ENCODE measurements at places on chromosomes 12 and 14.

DNA sequence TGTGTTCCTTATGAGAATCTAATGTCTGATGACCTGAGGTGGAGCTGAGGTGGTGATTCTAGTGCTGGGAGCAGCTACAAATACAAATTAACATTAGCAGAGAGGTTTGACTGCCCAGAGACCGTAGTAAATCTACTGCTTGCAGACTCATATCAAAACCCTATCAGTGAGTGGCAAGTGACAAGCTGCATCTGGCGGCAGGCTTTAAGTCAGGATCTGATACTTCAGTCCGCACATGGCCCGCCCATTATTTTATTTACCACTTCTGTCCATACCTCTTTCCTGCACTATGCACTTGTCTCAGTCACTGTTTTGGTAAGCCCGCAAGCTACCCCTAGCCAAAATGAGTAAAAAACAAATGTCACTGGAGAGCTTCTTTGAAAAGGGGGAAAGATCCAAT lies 11.4 kb downstream of the CEP128 start:
- DNase-seq, result peak; percentile 16

- DNase-seq, result peak; percentile 39
These were observed 34.3 kb upstream of the TXNRD1 start for GRCh38 chr12:104181313-104181712.

GRCh38 chr14:75229661-75230139 lies 48.9 kb upstream of the FOS start:
- DNase-seq, result no peak

- no peak for DNase-seq
These were observed 269.9 kb downstream of the RPL10L start for GRCh38 chr14:46381674-46382073.

DNA sequence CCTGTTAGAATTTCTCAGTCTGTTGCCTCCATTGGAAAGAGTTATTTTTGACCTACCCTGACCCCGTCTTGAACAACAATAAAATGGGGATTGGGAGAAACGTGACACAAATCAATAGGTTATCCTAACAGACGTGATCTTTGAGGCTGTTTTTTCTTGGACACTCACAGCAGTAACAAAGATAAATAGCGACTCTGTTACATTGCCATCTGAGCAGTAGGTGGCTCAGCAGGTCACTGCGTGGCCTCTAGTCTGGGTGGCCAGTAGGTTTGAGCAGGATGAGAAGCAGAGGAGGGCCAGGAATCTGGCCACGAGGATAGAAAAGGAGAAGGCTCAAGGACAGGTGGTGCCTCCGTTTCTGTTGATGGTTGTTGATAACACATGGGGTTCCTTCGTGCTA lies 101.4 kb downstream of the GPATCH2L start:
- DNase-seq, result no peak

- DNase-seq, result no peak
These were observed 18.8 kb downstream of the BEGAIN start for GRCh38 chr14:100568164-100568997.

GRCh38 chr12:69886109-69886508 lies 61.1 kb downstream of the MYRFL start:
- DNase-seq, result no peak

- no peak for DNase-seq
These were observed 17.8 kb downstream of the AACS start for GRCh38 chr12:125083072-125083471.

DNA sequence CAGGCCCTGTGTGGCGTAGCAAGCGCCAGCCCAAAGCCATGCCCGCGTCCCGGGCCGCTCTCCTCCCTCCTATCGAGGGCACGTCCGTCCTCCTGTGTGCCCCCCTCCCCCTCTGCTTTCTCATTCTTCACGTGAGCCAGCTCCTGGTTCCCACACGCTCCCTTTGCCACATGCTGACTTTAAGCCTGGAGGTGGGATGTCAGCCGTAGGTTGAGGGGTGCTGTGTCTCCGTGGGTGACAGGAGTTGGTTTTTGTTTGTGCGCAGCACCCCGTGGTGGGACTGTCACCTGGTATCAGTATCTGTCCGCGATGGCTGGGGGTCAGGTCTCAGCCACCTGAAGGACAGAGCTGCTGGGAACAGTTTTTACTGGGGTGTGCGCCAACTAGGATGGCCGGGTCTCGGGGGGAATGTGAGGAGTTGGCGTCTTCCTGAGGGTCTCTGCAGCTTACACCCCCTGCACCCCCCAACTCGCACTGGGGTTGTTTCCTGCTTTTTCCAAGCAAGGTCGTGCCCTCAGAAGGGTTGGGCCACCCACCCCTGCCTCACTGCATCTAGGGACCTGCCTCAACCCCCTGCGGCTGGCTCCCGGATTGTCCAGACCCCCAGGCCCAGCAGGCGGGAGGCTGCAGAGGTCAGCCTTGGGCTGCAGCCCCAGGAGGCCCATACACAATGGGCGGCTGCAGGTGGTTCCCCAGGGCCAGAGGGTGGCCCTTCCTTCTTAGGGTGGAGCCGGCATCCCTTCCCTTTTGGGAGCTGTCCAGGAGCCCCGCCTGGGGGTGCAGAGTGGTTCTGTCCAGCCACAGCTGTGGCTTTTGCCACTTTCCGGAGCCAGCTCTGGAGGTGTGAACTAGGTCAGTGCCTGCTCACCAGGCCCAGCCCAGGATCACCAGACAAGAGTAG lies 7.3 kb downstream of the ULK1 start:
- DNase-seq, result no peak

- no peak for DNase-seq
These were observed 93.7 kb downstream of the KCNMB4 start for GRCh38 chr12:70459786-70460185.

DNA sequence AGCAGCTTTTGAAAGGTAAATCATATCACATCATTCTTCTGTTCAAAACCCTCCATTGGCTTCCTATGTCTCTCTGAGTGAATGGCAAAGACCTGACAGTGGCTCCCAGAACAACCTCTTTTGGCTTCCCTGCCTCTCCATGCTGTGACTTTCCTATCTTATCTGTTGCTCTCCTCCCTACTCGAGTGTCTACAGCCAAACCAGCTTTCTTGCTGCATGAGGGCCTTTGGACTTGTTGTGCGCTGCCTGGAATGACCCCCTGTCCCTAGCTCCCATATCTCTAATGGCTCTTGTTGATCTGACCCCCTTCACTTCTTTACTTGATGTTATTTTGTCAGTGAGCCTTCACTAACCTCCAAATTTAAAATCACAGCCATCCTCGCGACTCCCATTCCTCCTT lies 2.5 kb downstream of the SYNE2 start:
- no peak for DNase-seq

- DNase-seq, result no peak
These were observed 75.1 kb downstream of the DCAF5 start for GRCh38 chr14:69077841-69078240.

GRCh38 chr12:44223736-44224135 lies 387.9 kb downstream of the TMEM117 start:
- DNase-seq, result no peak

DNA sequence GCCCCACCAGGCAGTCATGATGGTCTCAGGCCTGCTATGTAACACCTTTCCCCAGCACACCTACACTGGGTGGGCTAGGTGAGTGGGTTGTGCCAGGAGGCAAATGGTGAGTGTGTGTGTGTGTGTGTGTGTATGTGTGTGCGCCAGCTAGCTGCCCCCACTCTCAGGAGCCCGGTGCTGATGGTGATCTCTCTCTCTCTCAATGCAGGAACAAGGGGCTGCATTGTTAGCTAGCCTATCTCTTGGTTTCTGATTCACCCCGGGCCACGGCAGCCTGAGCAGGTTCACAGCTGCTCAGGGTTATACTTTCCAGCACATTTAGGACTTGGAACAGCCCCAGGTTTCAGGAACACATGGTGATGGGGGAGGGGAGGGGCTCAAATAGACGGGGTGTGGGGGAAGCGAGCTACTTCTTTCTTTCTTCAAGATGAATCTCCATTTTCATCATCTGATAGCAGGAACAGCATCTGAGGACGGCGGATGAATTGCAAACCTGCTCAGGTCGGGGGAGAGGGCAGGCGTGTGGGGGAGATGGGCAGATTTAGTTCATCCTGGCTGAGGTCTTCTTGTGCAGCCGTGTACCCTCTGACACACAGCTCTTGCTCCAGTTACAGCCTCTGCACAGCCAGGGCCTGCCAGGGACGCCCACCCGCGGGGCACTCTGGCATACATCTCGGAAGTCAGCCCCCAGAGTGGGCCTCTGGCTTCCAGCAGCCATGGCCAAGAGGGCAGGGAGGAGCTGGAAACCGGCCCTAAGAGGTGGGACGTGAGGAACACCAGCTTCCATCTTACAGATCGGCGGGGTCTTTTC lies 137.6 kb downstream of the ZFP36L1 start:
- DNase-seq, result peak; percentile 28

DNA sequence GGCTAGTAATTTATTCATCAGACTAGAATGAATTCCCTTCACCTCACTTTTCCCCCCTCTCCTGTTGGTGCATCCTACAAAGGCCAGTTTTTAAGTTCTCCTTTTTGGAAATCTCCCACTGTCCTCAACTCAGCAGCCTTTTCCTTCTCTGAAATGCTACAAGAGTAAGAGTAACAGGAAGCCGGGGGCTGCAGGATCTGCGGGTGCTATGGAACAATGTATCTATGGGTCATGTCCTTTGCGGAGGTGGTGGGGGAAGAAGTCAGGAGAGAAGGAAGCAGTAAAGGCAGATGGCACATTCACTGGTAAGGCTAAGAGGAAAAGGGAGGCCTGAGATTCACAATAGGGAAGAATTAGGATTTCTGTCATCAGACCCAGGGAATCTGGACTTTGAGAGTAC lies 22.2 kb upstream of the TESC start:
- DNase-seq, result no peak

- DNase-seq, result no peak
These were observed 15.7 kb upstream of the BCL2L14 start for GRCh38 chr12:12054993-12055392.

DNA sequence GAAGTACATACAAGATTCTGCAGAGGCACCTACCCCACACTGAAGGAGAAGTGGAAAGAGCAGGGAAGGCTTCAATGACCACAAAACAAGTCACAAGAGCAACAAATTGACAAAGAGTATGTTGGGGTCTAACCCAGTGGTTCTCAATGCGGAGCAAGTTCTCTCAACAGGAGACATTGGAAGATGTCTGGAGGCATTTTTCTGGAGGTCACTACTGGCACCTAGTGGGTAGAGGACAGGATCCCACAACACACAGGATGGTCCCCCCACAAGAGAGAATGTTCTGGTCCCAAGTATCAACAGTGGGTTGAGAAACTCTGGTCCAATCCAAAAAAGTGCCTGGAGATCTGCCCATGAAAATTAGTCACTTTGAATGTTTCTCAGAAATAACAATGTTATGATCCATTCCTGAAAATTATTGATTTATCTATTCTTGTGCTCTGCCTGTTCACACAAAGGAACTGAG lies 3.4 kb downstream of the SSH1 start:
- peak; percentile 20 for DNase-seq

DNA sequence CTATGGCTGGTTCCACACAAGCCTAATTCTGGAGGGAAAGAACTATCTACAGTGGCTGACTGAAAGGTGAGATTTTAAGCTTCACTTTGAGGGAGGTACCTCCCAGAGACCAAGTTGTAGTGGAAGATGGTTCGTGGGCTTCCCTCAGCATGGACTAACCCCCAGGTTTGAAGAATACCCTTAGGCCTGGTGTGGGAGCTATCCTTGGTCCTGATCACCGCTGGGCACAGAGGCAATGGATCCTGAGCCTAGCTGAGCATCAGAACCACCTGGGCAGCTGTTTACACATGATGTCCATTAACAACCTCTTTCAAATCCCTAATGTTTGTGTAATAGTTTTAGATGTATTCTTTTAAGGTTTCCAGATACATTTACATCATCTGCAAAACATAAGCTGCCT lies 10.3 kb downstream of the DAO start:
- DNase-seq, result no peak

DNA sequence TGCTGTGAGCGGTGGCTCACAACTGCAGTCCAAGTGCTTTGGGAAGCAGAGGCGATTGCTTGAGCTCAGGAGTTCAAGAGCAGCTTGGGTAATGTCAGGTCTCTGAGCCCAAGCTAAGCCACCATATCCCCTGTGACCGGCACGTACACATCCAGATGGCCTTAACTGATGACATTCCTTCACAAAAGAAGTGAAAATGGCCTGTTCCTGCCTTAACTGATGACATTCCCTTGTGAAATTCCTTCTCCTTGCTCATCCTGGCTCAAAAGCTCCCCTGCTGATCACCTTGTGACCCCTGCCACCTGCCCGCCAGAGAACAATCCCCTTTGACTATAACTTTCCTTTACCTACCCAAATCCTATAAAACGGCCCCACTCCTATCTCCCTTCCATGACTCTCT lies 48.6 kb downstream of the SLC25A47 start:
- DNase-seq, result no peak

GRCh38 chr12:69024413-69024812 lies 91.4 kb upstream of the CPM start:
- no peak for DNase-seq

- DNase-seq, result no peak
These were observed 102.6 kb upstream of the PRB2 start for GRCh38 chr12:11497995-11498394.

GRCh38 chr14:75578102-75578785 lies at the start of gene FLVCR2:
Gene FLVCR2 (plus strand): TSS chr14:75578620. CDS start chr14:75578973, 353 bp downstream.
- DNase-seq, result peak; percentile 55

GRCh38 chr14:94897561-94897960 lies 127.6 kb upstream of the GSC start:
- DNase-seq, result no peak

GRCh38 chr12:79555028-79555925 lies 135.5 kb downstream of the PAWR start:
- DNase-seq, result peak; percentile 20

GRCh38 chr12:52200086-52200780 lies 8.4 kb upstream of the KRT80 start:
- peak; percentile 88 for DNase-seq

DNA sequence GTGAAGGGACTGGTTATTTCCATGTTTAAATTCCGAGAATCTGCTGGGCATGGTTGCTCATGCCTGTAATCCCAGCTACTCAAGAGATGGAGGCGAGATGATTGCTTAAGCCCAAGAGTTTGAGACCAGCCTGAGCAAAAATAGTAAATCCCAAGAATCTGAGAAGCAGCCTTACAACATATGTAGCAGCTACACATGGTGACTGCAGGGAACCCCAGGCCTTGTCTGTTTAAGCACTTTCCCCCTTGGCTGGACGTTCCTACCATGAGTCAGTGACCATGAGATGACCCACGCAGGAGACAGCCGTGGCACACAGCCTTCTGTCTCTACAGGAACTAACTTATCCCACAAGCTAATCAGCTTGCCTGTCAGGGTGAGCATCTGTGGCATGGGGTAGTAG lies 5.5 kb upstream of the SLC24A4 start:
- DNase-seq, result no peak

DNA sequence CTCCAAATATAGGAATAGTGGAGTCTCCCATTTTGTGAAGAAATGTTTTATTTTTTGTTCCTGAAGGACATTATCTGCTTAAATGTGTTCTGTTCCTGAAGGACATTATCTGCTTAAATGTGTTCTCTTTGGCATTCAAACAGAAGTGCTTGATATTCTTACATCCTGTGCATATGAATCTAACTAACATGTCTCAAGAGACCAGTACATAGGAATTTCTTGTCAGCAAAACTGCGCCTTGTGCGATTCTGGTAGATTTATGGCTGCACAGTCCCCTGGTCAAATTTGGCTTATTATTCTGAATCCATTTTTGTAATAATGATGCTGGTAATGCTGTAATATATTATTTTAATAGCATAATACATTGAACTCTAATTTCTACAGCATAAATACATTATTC lies 722.4 kb downstream of the NOVA1 start:
- no peak for DNase-seq

Measured in NCI-H82 (cell line).